Activated T-helper 1 cell treated with anti-CD3 and anti-CD28 coated beads, Interleukin-12 subunit alpha, Interleukin-12 subunit beta, Interleukin-2, Interleukin-4 antibody, amounts not matched to agents 30 ng/mL and 10 ng/mL and 1 ng/mL, durations not matched to agents 14 hours and 24 hours and 36 hours (primary cell): ENCODE measurements at places on chromosomes 11 and 22. TPM values are rescaled to one million over a fixed set of nuclear protein-coding genes. Genes with fewer than 3 reads are reported as not detected.

Gene CSF2RB
- total RNA-seq = 11.7 and 11.8 TPM in 2 replicates

Gene BIK
- total RNA-seq = 2.3 and 2.5 TPM in 2 replicates

Gene KMT5B
- 32.1 and 37.3 TPM in 2 replicates for total RNA-seq

Gene SNX19
- 58.5 and 60.7 TPM in 2 replicates for total RNA-seq

Gene SGSM1
- 0.13 and 0.64 TPM in 2 replicates for total RNA-seq

Gene TRIM6
- total RNA-seq = 0.34 and 0.54 TPM in 2 replicates

Gene TBX1
- 0.29 and 0.56 TPM in 2 replicates for total RNA-seq

Gene TMPRSS5
- 0.66 and 1.6 TPM in 2 replicates for total RNA-seq

Gene VPREB1
- total RNA-seq = not detected in 2 replicates

Gene SAA4
- total RNA-seq = not detected in 2 replicates

Gene CD6
- total RNA-seq = 411 and 416 TPM in 2 replicates

Gene MFRP
- not detected in 2 replicates for total RNA-seq
